Glutamatergic neuron (in vitro differentiated cells): ENCODE measurements at places on chromosomes 3 and 15. TPM values are rescaled to one million over a fixed set of nuclear protein-coding genes. Genes with fewer than 3 reads are reported as not detected.

AMT gene
- total RNA-seq = 12.4 TPM

GOLGA8R gene
- not detected for total RNA-seq

XCR1 gene
- not detected for total RNA-seq

SLC6A20 gene
- total RNA-seq = not detected

CXCR6 gene
- not detected for total RNA-seq
